ENCODE measurements at places on chromosomes 4 and X.

DNA sequence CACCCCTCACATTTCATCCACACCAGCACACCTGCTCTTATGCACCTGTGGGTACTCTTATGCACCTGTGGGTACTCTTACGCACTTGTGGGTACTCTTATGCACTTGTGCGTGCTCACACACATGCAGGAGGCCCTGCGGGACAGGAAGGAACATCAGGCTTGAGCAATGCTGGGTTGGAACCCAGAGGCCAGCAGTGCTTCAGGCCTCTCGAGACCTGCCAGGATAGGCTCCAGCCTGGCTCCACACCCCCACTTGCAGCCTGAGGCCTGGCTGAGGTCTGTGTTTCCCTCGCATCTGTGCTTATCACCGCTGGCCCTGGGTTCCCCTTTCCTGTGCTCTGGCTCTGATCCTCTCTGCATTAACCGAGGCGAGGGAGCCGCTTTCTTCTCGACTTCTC, 34.7 kb downstream of the SORCS2 start:
- DNase-seq: no peak

GRCh38 chr4:170691168-170691567, 601.4 kb upstream of the AADAT start:
- no peak for DNase-seq

DNA sequence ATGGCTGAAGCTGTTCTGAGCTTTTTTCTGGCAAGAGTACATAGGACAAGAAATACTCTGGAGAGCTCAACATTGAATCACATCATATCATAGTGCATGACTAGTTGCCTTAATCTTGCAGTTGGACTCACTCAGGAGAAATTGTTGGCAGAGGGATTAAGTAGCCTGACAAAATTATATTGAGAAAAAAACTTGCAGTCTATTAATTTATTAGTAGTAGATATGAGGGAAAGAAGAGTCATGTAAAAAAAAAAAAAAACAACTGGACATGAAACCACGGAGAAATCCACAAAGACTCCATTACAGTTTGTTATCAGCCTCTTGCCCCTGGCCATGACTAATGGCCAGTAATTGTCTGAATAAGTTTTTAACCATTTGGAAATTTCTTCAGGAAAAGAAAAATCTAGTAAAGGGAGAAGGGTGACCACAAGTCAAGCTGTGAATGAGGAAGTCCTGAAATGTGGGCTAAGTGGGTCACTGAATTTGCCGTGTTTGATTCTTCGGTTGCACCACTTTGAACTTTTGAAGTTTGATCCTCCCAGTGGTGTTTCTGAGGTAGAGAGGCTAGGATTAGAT, 45.6 kb downstream of the FHL1 start:
- DNase-seq: no peak

DNA sequence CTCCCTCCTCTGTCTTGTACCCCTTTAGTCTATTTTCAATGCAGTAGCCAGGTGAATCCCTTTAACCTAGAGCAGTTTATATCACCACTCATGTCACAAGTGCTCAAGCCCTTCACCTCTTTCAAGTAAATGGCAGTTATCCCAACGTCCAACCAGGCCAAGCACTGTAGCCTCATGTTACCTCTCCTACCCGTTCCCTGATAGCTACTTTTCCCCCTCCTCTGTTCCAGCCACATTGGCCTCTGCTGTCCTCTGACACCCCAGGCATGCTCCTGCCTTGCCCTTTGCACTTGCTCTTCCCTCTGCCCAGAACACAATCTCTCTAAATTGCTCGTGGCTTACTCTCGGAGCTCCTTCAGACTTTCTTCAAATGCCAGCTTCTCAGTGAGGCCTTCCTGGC, 15.2 kb downstream of the GUCY1B1 start:
- no peak for DNase-seq

DNA sequence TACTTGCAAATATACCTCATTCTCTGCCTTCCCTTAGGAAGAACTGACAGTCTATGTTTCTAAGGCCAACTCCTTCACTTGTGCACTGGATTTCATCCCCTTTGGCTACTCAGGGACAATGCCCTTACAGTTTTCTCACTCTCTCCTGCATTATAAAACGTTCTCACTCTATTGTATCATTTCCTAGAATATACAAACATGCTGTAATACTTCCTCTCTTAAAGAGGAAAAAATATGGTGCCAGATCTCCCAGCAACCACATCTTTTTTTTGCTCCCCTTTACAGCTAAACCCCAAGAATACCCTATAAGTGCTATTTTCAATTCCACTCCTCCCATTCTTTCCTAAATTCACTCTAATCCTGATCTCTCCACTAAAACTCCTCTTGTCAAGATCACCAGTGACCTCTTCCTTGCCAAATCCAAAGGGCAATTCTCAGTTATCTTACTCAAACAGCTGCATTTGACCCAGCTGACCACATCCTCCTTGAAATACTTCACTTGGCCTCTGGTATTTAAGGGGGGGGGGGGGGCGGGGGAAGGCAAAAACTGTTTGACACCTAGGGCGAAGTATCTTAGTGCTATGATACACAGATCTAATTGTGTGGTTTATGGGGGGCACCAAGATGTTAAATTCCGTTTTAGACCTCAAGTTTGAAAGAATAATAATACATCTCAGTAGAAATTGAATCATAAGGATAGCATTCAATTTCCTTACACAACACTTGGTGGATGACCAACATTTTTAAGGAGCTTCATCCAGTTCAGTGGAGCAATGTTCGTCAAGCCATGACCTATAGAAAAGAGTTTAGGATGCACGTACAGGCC, 1.6 kb downstream of the RCHY1 start:
- DNase-seq: no peak

GRCh38 chr4:152156442-152156841, 379.4 kb downstream of the FBXW7 start:
- no peak for DNase-seq

- DNase-seq: no peak
Measured at GRCh38 chr4:46550471-46550870, 160.5 kb upstream of the GABRA2 start.

- DNase-seq: no peak
Measured at GRCh38 chr4:182105416-182105815, 137.8 kb upstream of the TENM3 start.

GRCh38 chr4:77802402-77802801, 16.8 kb downstream of the CNOT6L start:
- DNase-seq: no peak

DNA sequence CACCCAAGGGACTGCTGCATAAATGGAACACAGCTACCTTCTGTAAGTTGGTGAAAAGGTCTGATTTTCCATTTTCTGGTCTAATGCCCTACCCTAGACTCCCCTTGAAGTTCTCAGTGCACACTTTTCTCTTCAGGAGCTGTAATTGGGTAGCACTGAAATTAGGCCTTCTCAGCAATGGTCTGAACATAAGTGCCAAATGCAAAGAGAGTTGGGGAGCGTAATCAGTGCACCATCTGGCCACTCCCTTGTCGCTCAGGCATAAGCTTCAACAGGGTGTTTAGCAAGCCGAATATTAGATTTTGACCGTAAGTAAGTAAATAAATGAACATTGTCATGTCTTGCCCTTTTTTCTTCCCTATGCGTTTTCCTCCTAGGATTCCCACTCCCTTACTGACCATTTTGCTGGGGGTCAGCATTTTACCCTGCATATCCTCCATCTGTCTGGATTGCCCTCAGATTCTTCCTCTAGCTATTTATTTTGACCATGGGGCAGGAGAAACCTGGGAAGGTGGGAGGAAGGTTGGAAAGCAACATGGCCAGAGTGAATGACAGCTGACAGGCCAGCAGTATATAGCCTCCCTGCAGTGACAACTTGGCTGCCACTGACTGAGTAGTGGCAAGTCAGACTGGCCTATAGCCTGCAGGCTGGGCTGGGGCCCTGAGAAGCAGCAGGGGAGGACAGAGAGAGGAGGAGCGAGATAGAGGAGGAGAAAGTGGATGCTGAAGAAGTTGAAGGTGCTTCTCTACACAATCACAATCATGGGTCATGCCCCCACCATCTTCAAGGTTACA, 2.7 kb downstream of the NHSL2 start:
- no peak for DNase-seq

DNA sequence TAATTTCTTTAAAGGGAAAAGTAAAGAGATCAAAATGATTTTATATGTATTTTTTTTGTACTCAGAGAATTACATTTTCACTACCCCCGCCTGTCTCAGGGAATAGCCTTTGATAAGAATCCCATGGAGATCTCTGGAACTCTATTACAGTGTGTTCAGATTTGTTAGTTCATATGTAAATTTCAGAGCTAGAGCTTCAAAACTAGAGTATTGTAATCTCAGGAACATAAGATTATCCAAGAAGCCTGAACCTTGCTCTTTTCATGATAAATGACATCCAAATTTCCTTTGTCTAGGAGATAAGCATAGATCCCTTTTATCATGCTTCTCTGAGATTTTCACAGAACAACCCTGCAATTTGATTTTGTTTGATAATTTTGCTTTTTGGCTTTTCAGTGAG, 82.9 kb downstream of the PDK3 start:
- no peak for DNase-seq

GRCh38 chr4:57639561-57640382, 529.6 kb upstream of the IGFBP7 start:
- no peak for DNase-seq

- no peak for DNase-seq
Measured at GRCh38 chrX:15645266-15645665, 19.3 kb downstream of the CLTRN start.

GRCh38 chr4:94334962-94335361, 7.7 kb downstream of the HPGDS start:
- no peak for DNase-seq

- DNase-seq: no peak
Measured at GRCh38 chr4:156505341-156505955, 466.2 kb downstream of the PDGFC start.

- DNase-seq: no peak
Measured at GRCh38 chr4:28354880-28355656, 1494.4 kb downstream of the STIM2 start.

DNA sequence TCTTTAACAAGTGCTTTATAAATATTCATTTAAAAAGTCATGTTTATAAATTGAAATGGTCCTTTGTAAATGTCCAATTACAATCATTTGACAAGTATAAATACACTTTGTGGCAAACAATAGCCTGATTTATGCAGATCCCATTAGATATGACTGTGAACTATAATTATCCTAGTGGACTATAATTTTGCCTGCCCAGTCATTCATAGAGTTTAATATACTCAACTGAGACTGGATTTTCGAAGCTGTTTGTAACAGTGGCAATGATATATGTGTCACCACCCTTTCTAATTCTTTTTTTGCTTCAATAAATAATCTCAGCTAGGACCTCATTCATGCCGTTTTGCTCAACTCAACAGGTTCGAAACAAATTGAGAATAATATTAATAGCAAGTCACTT, 732.0 kb downstream of the PCDH18 start:
- DNase-seq: no peak

- DNase-seq: no peak
Measured at GRCh38 chr4:127148165-127148564, 484.6 kb upstream of the INTU start.

DNA sequence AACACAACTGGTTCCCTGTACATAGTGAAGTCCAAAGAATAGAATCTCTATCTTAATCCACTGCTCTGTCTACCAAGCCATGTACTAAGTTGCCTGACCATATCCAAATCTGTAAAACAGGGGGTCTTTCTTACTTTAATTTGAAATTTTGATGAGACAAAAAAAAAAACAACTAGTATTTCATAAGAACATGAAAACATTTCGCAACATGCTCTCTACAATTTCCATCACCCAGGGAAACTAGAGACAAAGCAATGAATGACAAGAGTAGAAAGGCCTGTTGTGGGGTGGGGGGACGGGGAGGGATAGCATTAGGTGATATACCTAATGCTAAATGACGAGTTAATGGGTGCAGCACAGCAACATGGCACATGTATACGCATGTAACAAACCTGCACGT, 279.9 kb downstream of the PPP3CA start:
- no peak for DNase-seq

DNA sequence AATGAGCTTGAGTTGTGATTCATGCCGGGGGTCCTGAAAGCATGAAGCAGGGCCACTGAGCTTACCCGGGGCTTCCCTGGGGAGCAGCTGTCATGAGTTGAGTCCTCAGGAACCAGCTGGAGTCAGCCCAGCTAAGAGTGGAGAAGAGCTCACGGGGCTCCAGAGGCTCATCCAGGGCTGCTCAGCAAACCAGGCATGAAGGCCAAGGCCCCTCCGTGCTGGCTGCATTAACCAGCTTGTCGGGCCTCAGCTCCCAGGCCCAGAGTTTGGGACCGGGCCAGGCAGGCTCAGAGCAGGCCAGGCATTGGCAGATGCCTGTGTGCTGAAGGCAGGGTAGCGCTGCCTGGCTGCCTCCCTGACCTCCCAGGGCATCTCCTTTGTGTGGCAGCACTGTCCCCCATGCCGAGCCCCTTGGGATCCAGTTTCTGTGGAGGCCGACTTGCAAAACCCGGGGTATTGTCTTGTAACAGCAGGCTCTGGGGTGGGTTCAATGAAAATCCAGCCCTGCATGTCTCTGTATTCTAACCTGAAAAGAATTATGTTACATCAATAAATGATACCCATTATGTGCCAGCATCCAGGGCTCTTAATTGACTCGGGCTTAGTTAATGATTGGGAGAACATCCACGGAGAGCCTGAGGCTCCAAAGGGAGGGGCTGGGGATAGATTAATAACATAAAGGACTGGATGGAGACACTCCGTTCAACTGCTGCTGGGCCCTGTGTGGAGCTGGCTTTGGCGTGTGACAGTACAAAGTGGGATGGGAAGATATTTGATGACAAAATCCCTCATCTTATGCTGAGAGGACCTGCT, 68.0 kb upstream of the MSX1 start:
- no peak for DNase-seq

- no peak for DNase-seq
Measured at GRCh38 chrX:151228935-151229334, 52.6 kb downstream of the GPR50 start.

- DNase-seq: no peak
Measured at GRCh38 chrX:124239324-124239723, 93.1 kb upstream of the TEX13D start.

- no peak for DNase-seq
Measured at GRCh38 chr4:77821775-77822174, 2.6 kb upstream of the CNOT6L start.

- DNase-seq: no peak
Measured at GRCh38 chr4:41976775-41977516, 4.6 kb upstream of the DCAF4L1 start.

DNA sequence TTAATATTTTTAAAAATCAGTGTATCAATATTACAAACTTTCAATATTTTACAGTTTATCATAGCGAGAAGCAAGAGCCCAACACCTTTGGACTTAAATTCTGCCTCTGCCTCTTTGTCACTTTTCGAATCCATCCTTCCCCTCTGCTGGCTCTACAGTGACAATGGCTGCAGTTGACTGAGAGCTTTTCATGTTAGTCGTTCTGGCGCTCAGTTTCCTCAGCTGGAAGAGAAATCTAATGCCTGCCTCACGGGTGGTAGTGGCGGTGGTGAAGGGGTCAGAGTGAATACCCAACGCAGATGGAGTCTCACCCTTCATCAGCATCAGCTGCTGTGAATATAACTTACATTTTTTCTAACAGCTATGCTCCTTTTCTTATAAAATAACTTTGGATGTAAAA, 144.8 kb downstream of the NWD2 start:
- no peak for DNase-seq

- DNase-seq: no peak
Measured at GRCh38 chr4:98779088-98779487, 120.7 kb upstream of the TSPAN5 start.

- DNase-seq: peak; percentile 64
Measured at GRCh38 chrX:71998836-71999509, 88.3 kb downstream of the NHSL2 start.
